ENCODE measurements at places on chromosomes 6 and 20.

- DNase-seq: no peak
These were observed 646 bp downstream of the HMGA1 start for GRCh38 chr6:34237316-34237721.

DNA sequence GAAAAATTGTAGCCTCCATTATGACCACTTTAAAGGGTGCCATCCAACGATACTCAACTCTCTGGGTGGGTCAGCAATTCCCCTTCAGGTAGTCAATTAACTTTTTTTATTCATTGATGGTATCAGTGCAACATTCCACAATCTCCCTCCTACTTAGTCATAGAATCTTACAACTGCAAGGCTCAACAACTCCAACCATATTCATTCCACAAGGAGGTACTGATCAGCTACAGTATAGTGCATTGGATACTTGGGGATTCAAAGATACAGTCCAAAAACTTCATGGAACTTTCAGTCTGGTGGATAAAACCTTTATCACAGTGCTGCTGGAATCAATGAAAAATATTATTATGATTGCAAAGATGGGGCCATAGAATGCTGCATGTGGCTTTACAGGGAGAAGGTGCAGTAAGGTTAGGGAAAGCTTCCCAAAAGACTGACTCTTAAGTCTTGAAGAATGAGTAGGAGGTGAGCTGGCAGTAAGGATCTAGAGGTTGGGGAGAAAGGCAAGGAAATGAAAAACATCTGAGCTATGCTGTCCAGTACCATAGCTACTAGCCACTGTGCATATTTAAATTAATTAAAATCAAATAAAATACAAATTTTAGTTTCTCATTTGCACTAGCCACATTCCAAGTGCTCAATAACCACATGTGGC, 314.7 kb upstream of the PRDM1 start:
- DNase-seq: no peak

DNA sequence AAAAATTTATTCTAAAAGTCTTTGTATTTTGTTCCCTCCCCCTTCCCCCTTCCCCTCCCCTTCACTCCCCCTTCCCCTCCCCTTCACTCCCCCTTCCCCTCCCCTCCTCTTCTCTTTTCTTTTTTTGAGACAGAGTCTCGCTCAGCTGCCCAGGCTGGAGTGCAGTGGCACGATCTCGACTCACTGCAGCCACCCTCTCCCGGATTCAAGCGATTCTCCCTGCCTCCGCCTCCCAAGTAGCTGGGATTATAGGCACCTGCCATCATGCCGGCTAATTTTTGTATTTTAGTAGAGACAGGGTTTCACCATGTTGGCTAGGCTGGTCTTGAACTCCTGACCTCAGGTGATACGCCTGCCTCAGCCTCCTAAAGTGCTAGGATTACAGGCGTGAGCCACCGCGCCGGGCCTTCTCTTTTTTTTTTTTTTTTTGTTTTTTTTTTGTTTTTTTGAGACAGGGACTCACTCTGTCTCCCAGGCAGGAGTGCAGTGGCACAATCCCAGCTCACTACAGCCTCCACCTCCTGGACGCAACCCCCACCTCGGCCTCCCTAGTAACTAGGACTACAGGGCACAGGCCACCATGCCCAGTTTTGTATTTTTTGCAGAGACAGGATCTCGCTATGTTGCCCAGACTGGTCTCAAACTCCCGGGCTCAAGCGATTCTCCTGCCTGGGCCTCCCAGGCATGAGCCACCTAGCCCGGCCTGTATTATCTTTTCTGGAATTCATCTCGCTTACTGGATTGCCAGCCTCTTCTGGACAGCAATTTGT, 1.1 kb upstream of the AFG1L start:
- no peak for DNase-seq

GRCh38 chr6:44642870-44643522, 255.5 kb downstream of the CDC5L start:
- no peak for DNase-seq

- no peak for DNase-seq
These were observed 50.6 kb upstream of the FBXO30 start for GRCh38 chr6:145865175-145865574.

- no peak for DNase-seq
These were observed 26.2 kb upstream of the OPRM1 start for GRCh38 chr6:154012852-154013251.

- no peak for DNase-seq
These were observed at the start of gene PBOV1 for GRCh38 chr6:138218449-138218848. Gene PBOV1 (minus strand): TSS chr6:138218491. CDS start chr6:138218395, 96 bp downstream.

DNA sequence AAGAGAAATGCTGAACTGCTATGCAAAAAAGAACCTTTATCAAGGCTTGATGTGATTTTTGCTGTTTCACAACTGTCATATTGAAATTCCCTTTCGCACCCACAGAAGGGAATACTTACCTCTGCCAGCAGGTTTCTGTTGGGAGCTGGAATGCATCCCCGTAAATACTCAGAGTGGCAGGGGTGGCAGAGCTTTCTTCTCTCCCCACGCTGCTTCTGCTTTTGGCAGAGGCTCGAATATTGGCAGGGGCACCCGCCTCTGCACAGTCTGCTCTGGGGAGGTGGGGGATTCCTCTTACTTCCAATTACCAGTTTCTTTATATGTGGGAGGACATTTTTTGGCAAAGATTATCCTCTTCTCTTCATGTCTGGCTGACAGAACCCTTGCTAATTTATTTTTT, 28.4 kb downstream of the TMEM200A start:
- no peak for DNase-seq

GRCh38 chr6:164023535-164023934, 609.0 kb downstream of the QKI start:
- no peak for DNase-seq

DNA sequence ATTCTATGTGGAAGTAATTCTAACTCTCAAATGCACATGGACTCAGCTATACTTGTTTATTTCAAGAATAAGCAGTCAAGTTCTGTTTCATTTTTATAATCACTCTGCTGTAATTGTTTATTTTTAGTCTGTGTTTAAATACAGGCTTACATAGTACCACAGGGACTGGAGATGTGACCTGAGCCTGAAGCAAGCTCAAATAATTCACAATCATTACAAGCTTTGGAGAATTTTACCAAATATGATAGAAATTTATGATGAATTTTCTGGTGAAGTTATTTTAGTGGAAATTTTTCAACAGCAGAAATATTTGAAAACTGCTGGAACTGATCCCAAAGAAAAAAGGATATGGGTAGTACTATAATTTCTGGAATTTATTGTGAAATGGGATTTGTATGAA, 41.6 kb upstream of the DSE start:
- no peak for DNase-seq

DNA sequence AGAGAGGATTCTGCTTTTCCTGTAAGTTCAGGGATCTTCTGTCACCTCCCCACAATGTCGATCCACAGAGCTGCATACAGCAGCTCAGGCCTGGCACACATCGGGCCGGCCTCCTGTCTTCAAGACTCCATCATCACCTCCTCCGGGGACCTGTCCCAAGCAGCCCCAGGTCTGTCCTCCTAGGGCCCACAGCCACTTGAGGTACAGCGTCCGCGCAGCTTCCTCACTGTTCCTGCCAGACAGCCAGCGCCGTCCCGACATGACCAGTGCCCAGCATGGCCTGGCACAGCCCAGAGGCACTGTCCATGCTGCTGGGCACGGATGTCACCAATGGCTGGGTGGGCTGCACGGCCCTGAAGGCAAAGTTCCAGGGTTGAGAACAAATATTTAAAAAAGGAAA, 101.6 kb downstream of the DLL1 start:
- DNase-seq: no peak

GRCh38 chr6:49668083-49668511, 31.5 kb upstream of the RHAG start:
- no peak for DNase-seq

- no peak for DNase-seq
These were observed 47.7 kb downstream of the BCKDHB start for GRCh38 chr6:80154160-80154559.

DNA sequence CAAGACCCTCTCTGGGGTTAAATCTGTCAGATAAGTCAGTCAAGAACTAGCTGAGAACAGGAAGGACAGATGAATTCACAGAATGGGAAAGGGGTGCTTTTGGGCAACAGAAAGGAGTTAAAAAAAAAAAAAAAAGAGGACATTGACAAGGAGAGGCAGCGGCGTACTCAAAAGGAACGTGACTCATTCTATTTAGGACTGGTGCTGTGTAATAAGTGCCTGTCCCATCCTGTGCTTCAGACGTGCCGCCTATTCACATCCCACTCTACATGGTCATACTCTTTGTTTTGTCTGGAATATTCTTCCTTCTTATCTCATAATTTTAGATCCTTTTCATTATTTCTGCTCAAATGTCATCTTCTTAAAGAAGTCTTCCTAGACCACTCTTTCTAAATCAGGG, 101.1 kb upstream of the EMILIN3 start:
- DNase-seq: no peak

GRCh38 chr6:24997231-24997630, 61.5 kb upstream of the RIPOR2 start:
- no peak for DNase-seq

- no peak for DNase-seq
These were observed 48.1 kb downstream of the CNKSR3 start for GRCh38 chr6:154462425-154462824.

DNA sequence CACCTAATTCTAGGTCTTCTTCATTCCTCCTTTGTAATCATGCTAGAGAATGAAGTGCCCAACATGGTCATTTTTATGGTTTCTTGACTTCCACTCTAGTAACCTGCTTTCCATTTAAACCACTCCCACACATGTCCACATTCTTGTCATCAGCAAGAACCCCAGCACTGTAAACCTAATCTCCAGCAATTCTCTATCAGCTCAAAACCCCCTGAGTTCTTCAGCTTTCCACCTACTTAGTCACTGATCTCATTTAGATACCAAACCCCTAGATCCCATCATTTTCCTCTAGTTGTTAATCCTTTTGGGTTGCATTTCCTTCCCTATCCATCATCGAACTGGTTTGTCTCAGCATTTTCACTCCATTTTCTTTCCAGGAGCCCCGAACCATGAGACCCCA, 49.7 kb downstream of the GOPC start:
- DNase-seq: no peak

- no peak for DNase-seq
These were observed 787 bp upstream of the CARMIL1 start for GRCh38 chr6:25278261-25278913.

- no peak for DNase-seq
These were observed 174.1 kb downstream of the ZFAND3 start for GRCh38 chr6:37993596-37993995.

DNA sequence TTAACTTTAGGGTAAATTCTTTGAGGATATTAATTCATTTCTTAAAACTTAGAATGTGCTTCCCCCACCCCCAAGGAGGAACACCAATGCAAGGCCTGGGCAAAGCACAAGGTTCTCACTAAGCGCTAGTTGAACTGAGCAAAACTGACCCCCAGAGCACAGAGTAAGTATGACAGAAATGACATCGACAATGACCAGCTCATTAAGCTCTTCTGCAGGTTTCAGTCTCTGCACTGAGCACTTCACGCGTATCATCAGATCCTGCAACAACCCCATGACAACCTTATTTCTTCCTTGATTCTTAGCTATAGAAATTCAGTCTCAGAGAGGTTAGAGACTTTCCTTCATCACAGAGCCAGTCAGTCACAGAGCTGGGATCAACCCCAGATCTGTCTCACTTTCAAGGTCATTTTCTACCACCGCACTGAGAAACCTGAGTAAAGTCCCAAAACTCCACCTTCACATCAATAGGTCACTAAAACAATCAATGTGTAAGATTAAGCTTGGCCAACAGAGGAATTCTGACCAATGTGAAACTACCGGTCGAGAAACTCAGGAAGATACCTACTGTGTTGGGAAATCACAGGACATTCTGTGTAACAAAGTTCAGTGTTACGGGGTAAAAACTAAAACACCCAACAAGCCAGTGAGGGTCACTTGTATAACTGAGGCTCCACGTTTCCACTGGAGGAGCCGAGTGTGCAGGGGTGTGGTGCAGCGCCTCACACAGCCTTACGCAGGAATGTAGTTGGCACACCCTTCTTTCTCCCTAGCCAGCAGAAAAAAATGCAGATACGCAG, 129.0 kb upstream of the FOXQ1 start:
- no peak for DNase-seq

GRCh38 chr20:16942756-16943155, 194.6 kb downstream of the OTOR start:
- DNase-seq: no peak

- DNase-seq: no peak
These were observed 42.8 kb downstream of the MDGA1 start for GRCh38 chr6:37654727-37655500.

- no peak for DNase-seq
These were observed 199.2 kb downstream of the ZFAND3 start for GRCh38 chr6:38018755-38019165.

- no peak for DNase-seq
These were observed 5.8 kb downstream of the IL20RA start for GRCh38 chr6:137039010-137039409.

- no peak for DNase-seq
These were observed 100.7 kb downstream of the TAF4 start for GRCh38 chr20:61964675-61965605.

DNA sequence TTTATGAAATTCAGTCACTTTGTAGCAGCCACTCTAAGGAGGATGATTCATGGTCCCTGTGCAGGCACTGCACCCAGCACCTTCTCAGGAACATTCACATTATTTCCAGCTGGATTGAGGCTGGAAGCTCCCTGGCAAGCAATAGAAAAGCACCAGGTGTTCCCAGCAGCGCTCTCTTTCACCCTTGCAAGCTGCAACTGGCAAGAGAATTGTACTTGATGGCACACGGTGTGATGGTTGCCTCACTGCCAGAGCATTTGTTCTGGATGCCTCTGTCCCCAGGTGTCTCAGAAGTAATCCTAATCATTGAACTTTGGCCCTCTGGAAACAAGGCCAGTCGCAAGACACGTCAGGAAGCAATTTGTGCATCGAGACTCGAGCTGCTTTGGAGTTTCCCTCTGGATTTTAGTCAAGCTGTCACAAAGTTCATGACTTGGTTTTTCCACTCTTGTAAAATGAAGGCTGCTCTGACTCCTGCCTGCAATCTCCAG, 24.9 kb upstream of the PHACTR2 start:
- no peak for DNase-seq

DNA sequence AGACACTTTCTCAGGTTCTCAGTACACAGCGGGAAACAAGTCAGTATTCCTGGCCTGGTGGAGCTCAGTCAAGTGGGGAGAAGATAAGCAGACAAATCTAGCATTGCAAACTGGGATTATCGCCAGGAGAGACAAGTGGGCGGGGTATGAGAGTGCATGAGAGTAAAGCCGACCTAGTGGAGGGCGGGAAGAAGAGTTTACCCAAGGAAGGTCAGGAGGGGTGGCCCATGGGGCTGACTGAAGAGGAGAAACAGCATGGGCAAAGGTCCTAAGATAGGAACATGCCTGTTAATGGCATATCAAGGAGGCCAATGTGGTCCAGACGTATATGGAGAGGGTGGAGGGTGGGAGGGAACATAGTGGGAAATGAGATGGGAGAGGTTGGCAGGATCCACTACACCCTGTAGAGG, 12.4 kb upstream of the CSNK2A1 start:
- no peak for DNase-seq

DNA sequence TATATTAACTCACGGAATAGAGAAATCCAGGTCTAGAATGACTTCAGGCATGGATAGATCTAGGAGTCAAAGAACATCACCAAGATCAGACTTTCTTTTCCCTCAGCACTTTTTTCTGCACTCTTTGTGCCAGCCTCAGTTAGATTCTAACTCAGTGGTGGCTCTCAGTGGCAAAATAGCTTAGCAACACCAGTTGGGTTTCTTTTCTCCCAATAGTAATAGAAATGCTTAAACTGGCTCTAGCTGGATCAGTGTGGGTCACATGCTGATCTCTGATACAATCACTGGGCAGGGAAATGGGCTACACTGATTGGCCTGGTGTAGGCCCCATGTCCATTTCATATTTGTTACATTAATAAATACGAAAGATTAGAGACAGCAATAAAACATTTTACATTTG, 44.2 kb upstream of the ARFGEF2 start:
- DNase-seq: no peak
